ENCODE measurements at places on chromosomes 2 and 18.

DNA sequence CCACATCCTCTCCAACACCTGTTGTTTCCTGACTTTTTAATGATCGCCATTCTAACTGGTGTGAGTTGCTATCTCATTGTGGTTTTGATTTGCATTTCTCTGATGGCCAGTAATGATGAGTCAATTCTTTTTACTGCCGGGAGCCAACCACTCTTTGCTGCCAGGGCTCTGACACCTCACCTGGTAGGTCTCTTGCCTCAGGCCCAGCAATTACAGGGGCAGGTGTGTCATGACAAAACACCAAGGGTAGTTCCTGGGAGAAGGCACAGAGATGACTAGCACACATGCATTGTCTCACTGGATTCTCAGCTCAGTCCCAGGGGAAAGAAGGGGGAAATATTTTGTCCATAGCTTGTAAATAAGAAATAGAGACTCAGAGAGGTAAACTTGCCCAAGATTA is 122.3 kb downstream of the CHST9 start:
- DNase-seq: no peak

- DNase-seq: no peak
These were observed 17.7 kb downstream of the EIF4E2 start for GRCh38 chr2:232568161-232568560.

DNA sequence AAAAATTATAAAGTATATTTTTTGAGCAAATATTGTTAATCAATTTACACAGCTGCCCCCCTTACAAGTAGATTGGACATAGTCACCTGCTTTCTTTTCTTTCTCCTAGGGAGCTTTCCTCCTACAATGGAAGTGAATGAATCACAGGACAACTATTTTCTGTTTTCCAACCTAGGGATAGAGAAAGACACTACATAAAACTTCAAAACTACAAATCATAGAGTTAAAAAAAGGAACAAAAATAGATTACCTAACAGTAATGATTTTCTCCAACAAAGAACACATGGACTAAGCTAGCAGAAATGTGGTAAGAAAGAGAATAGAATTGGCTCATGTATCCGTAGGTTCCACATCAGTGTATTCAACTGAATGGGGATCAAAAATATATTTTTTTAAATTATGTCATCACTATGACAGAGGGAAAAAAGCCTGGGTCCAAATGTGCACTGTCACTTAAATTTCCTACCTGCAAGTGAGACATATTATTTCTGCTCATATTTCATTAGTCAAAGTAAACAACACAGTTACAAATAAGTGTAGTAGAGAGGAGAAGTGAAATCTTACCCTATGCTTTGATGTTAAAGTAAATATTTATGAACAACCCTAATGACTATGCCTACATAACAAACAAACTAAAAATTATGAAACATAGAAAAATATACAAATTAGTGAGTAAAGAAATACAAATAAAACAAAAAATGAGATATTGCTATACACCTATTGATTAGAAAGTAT is 756.7 kb downstream of the SOCS6 start:
- DNase-seq: no peak

DNA sequence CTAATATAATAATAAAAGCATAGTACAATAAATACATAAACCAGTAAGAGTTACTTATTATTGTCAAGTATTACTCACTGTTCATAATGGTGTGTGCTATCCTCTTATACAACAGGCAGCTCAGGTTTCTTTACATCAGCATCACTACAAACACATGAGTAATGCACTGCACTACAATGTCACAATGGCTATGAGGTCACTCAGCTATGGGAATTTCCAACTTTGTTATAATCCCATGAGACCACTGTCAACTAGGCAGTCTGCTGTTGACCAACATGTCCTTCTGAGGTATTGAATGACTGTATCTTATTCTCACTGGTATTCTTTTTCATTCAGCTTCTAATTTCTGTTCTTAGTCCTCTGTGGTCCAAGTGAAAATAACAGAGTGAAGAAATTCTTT is 250.4 kb upstream of the DSEL start:
- DNase-seq: no peak

- peak; percentile 47 for DNase-seq
These were observed 67.2 kb downstream of the LRRFIP1 start for GRCh38 chr2:237694415-237695194.

GRCh38 chr2:144470334-144470733 is 49.6 kb downstream of the ZEB2 start:
- DNase-seq: no peak

DNA sequence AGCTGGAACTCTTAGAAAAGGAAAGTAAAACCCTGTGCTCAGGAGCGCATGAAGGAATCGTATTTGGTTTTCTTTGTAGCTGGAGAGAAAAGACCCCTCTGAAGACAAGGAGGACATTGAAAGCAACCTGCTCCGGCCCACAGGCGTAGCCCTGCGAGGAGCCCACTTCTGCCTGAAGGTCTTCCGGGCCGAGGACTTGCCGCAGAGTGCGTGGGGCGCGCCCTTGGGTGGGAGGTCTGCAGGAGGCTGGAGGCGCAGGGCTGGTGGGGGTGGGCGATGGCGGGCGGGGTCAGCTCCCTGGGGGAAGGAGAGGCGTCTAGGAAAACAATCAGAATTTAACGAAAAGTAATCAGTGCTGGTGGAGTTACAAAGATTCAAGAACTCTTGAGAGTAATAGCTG is 72.8 kb downstream of the DYSF start:
- no peak for DNase-seq

- no peak for DNase-seq
These were observed 5.9 kb upstream of the POLE4 start for GRCh38 chr2:74952575-74952974.

DNA sequence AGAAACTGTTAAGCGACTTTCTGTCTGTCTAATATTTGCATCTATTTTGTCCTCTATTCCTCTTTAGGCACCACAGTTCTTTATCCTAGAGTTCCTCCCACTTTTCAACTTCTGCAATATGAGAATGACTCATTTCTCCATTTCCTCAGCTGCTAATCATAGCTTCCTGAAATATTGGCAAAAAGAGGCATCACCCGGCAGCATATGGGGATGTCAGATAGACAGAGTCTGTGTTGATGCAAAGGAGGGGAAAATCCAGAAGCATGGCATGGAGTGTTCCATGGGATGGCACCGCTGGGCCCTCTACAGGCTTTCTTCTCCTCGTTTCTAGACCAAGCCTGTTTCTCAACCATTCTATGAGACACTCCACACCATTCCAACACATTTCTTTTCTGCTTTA is 93.4 kb downstream of the DOCK10 start:
- DNase-seq: no peak

GRCh38 chr18:13558124-13558523 is 168.2 kb downstream of the FAM210A start:
- peak; percentile 58 for DNase-seq

DNA sequence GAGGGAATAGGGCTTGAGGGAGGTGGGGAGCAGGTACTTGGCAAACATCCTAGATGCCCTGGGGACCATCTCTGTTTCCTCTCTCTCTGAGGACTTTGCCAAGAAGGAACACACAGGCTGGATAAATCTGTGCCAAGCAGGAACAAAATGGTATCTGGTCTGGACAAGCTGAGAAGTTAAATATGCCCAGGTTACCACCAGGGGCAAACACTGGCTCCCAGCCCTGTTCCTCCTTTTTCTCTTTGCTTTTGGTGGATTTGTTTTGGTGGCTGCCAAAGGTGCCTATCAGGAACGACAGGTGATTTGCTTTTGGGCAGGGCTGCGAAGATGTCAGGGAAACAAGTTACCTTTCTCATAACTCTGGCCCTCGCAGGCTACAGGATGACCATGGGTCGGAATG is 227.5 kb upstream of the SMAD2 start:
- DNase-seq: no peak

GRCh38 chr18:3254725-3255124 is 7.1 kb downstream of the MYL12A start:
- DNase-seq: no peak

GRCh38 chr18:28714498-28714897 is 537.6 kb upstream of the CDH2 start:
- DNase-seq: no peak

DNA sequence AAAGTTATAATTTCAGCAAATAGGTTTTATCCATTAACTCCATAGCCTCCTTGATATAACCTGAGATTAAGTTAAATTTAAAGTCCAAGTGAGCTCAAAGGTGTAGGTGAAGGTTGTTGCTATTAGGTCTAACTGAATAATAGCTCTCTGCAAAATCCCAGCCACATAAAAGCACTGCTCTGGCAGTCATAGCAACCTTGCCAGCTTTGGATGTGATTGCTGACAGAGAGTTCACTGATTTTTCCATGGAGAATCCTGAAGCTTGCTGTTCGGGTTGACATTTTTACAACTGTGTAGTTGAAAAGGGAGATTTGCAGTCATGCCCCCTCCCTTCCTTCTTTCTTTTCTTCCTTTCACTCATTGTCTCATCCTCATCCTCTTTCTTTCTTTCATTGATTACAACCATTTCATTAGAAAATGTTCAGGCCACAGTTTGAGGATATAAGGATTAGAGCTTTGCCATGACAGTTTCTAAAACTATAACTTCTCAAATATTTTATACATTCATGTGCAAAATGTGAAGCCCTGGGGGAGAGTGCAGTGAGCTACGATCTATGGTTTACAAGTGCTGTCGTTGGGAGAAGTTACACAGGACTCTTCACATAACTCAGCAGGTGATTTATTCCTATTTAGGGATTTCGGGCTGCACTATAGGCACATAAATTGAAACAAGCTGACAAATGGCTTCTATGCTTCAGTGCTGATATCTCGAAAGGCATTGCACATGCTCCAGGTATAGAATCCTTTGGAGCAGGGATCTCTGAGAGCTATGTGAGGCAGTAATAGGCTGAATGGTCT is 193.8 kb downstream of the LRRTM4 start:
- no peak for DNase-seq

GRCh38 chr2:235078182-235078581 is 126.4 kb downstream of the SH3BP4 start:
- DNase-seq: no peak

- peak; percentile 85 for DNase-seq
These were observed 16.2 kb downstream of the INPP4A start for GRCh38 chr2:98460573-98461497.

- no peak for DNase-seq
These were observed 605.5 kb downstream of the SATB2 start for GRCh38 chr2:198852248-198852647.

DNA sequence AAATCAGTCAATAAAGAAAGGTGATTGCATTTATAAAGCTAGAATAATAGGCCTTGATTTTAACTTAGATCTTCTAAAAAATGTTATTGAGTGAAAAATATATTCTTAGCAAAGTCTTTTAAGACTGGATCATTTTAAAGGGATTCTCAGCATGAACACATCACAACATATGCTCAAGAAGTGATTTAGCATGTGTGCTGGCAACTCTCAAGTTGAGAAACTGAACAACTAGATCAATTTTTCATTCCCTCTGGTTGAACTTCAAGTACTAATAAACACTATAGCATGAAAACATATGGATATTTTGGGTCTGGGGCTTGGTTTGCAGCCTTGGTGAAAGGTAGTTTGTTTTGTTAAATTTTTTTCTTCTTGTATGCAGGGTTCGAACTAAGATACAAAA is 107.8 kb upstream of the PNPT1 start:
- no peak for DNase-seq

DNA sequence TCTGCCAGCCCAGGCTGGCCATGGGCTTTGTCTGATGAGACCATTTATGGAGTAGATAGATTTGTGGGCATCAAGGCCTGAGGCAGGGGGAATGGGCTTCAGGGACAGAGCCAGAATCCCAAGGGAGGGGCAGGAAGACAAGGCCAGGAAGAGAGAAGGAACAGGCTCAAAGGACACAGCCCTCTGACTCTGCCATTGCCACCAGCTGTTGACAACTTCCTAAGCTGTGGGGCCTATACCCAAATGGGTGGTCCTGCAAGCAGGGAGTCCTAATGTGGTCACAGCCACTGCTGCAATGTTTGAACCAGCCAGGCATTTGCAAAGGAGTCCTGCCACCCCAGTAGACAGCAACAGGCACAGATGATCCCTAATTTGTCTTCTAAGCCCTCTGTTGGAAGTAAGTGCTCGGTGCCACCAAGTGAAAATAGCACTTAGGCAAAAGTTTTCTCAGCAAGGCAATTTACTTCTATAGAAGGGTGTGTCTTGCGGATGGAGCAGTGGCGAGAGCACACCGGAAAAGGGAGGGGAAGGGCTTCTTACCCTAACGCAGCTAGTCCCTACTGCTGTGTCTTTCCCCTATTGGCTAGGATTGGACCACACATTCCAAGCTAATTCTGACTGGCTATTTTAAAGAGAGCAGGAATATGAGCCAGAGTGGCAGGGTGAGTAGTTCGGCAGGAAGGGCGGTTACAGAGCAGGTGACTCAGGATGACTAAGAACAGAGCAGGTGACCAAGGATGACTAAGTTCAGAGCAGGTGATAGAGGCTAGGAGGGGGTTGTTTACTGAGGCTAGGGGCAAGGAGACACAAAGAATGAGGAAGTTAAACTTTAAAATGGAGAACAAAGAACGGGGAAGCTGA is 47.2 kb downstream of the C1QL2 start:
- DNase-seq: no peak

DNA sequence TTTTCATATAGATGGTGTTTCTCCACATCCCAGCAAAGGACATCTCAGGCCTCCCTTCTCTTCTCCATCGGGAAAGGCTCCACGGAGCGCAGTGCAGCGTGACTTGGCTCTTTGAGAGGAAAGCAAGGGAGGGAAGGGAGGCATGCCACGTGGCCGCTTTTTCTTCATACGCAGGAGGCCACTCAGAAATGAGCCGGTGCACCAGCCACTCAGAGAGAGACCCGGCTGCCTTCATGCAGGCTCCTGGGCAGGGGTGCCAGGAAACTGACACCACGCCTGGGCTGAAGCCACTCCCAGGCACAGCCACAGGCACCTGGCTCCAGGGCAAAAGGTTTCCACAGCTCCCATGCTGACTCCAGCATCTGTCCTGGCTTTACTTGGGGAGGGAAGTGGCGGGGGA is 11.1 kb upstream of the LOXHD1 start:
- no peak for DNase-seq

- no peak for DNase-seq
These were observed 12.8 kb downstream of the FANCL start for GRCh38 chr2:58228299-58228698.

- DNase-seq: no peak
These were observed 12.4 kb upstream of the EML4 start for GRCh38 chr2:42156721-42157120.

GRCh38 chr2:2660789-2661355 is 329.8 kb upstream of the MYT1L start:
- no peak for DNase-seq

- no peak for DNase-seq
These were observed 1288.7 kb downstream of the CNTNAP5 start for GRCh38 chr2:125313806-125314205.

All from stimulated activated naive CD8-positive, alpha-beta T cell treated with anti-CD3 and anti-CD28 coated beads, Interleukin-15, Interleukin-2, amounts not matched to agents 100 U/mL and 50 U/mL, for 24 hours (primary cell).